PC-3 (cell line): ENCODE measurements at places on chromosomes 2 and 18. TPM values are rescaled to one million over a fixed set of nuclear protein-coding genes. Genes with fewer than 3 reads are reported as not detected.
A peak's percentile ranks its signal among the peaks of the same experiment; 100 is the strongest.

- no peaks in the 10 kb centered on the region; the same call in 1 of the 2 replicates for H3K36me3 ChIP-seq
- no peak for DNase-seq
- H3K27ac ChIP-seq, result no peak overlapping the region
These were observed 5.2 kb downstream of the ANKRD23 start for GRCh38 chr2:96838345-96839292.

DNA sequence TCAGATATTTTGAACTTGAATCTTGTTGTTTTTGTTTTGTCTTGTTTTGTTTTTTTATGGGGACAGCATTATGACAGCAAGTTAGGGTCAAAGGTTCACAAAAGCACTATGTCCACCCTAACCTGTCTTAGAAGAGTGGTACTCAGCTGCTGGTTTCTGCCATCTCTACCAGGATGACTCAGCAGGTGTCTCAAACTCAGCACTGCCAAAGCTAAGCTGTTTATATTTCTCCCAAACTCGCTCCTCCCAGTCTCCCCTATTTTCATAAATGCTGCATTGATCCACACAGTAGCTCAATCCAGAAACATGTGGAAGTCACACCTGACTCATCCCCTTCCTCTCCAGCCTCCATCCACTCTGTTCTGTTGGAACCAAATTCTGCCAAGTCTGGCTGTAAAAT is 134.9 kb downstream of the ZBTB7C start:
- H3K27me3 ChIP-seq, result no peaks in the 10 kb centered on the region
- H3K4me3 ChIP-seq, result no peak overlapping the region
- no peaks in the 10 kb centered on the region for H3K36me3 ChIP-seq
- no peaks in the 10 kb centered on the region for H3K4me1 ChIP-seq

- no peak overlapping the region for H3K4me3 ChIP-seq
- peak; percentile 96 for DNase-seq
- H3K27ac ChIP-seq, result peak overlapping the region; percentile 66
- H3K4me1 ChIP-seq, result peaks cover 49% of the 10 kb centered on the region
These were observed 28.3 kb upstream of the NT5DC4 start for GRCh38 chr2:112692495-112692911.

GRCh38 chr2:216652566-216652965 is 19.3 kb downstream of the IGFBP2 start:
- DNase-seq, result no peak
- H3K4me3 ChIP-seq, result no peak overlapping the region
- no peaks in the 10 kb centered on the region for H3K27me3 ChIP-seq
- H3K4me1 ChIP-seq, result peaks cover 9% of the 10 kb centered on the region; the same call in 1 of the 2 replicates
- H3K36me3 ChIP-seq, result no peaks in the 10 kb centered on the region

- no peaks in the 10 kb centered on the region for H3K36me3 ChIP-seq
- peaks cover 52% of the 10 kb centered on the region for H3K4me1 ChIP-seq
- H3K27me3 ChIP-seq, result no peaks in the 10 kb centered on the region
- DNase-seq, result no peak
- H3K27ac ChIP-seq, result no peak overlapping the region
These were observed 157.1 kb downstream of the METTL4 start for GRCh38 chr18:2414235-2414634.

GRCh38 chr2:191641609-191642008 is 36.3 kb upstream of the NABP1 start:
- H3K4me1 ChIP-seq, result peaks cover 48% of the 10 kb centered on the region
- no peak for DNase-seq
- H3K4me3 ChIP-seq, result no peak overlapping the region
- H3K27me3 ChIP-seq, result no peaks in the 10 kb centered on the region

The IMP4 gene
- 203 and 207 TPM in 2 replicates for total RNA-seq

The IWS1 gene
- 51.4 and 63.6 TPM in 2 replicates for total RNA-seq

The TEX51 gene
- total RNA-seq, result not detected in 2 replicates
